ENCODE measurements at places on chromosomes 11 and 22.

- no peak for DNase-seq
Observed at GRCh38 chr22:36160499-36160942, at the start of gene APOL3. APOL3 (minus strand) TSS chr22:36160755; CDS start chr22:36149055, 11,700 bp downstream.

GRCh38 chr11:73227571-73228211 lies 9.6 kb downstream of the P2RY2 start:
- DNase-seq = no peak

DNA sequence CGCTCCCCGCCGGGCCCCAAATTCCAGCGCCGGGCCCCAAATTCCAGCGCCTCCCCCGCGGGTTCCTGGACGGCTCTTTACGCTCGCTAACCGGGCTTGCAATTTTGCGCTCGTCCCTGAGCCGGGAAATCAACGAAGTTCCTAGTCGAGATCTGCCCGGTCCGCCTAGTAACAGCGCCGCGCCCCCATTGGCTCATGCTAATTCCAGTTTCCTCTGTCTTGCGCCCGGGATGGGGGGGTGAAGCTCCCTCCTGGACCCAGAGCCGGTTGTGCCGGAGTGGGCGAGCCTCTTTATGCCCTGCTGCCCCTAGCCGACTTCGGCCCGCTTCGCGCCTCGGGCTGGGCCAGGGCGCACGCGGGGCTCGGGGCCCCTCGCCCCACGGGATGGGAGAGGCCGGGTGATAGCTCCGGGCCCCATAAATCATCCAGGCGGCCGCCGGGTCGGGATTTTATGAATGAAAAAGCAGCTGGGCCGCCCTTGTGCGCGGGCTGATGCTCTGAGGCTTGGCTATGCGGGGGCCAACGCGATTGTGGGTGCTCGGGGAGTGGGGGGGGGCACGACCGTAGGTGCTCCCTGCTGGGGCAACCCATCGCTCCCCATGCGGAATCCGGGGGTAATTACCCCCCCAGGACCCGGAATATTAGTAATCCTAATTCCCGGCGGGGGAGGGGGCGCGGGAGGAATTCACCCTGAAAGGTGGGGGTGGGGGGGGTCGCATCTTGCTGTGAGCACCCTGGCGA lies 1.8 kb upstream of the CCND1 start:
- no peak for DNase-seq

GRCh38 chr11:19890308-19890707 lies 177.7 kb downstream of the NAV2 start:
- no peak for DNase-seq

GRCh38 chr11:10878408-10879214 lies 20.8 kb upstream of the ZBED5 start:
- peak; percentile 9 for DNase-seq

DNA sequence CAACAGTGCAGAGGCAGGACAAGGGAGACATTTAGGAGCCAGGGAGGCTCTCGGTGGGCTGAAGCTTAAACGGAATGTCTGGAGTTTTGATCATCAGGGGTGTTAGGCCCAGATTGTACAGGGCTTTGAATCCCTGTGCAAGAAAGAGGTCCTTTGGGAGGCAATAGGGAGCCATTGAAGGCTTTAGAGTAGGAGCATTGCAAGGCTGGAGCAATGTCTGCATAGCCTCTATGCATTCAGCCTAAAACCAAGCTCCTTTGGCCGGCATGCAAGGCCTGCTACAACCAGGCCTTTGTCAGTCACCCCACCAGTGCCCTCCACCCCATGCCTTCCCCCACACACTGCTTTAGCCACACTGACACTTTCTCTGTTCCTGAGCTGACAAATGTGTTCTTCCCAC lies 47.4 kb upstream of the FGF3 start:
- DNase-seq = no peak

- no peak for DNase-seq
Observed at GRCh38 chr22:35645646-35646045, 2.6 kb upstream of the APOL6 start.

- no peak for DNase-seq
Observed at GRCh38 chr11:46345131-46345597, 2.1 kb upstream of the DGKZ start.

DNA sequence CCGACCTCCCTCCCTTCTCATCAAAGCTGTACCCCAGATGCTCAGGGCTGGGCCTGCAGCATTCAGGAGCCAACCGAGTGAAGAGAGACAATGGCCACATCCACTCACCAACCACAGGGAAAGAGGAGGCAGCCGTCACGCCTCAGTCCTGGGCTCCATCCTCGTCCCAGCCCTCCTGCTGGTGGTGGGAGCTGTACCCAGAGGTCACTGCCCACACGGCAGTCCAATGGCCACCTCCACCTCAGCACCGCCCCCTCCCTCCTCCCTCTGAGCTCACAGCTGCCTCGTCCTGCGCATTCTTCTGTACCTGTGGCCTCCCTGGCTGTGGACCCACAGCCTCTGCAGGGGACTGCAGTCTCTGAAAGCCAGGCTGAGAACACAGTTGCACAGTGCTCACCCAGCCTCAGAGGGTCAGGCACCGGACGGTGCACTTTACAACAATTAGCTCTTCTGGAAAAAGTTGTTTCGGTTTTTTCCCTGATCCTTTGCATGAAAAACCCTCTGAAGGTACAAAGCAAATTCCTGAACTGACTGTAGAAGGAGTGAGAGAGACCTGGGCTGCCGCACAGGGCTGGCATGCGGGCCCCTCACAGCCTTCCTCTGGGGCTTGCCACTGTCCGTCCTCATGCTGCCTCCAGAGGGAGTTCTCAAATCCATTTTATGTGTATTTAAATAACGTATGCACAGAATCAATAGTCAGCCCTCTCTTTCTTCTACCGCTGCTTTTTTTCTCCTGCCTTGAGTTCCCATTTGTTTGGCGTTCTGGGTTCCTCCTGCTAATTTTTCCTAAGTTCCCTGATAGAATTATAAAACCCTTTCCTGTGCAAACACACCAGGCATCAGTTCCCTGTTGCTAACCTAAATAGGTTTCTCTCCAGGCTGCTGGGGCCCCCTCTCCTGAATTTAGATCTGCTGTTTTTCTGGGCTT lies 52.7 kb downstream of the PHF21B start:
- DNase-seq = no peak

GRCh38 chr11:45396394-45396793 lies 110.3 kb upstream of the SYT13 start:
- DNase-seq = no peak

DNA sequence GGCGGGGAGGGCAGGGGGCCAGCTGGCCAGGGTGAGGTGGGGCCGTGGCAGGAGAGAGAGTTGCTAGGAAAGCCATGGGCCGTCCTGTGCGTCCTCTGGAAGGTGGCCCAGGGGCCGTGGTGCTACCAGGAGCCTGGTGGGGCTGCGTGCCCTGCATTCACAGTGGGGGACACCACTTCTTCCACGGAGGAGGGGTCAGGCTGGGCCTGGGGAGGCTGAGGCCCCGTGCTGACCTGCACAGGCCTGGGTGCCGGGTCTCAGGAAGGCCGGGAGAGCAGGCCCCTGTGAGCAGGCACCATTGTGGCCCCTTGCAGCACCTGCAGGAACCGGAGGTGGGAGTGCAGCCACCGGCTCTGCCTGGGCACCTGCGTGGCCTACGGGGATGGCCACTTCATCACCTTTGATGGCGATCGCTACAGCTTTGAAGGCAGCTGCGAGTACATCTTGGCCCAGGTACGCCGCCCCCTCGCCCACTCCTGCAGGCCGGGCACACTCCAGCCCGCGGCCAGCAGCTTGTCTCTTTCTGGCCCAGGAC lies 12.0 kb downstream of the MUC5B start:
- no peak for DNase-seq

DNA sequence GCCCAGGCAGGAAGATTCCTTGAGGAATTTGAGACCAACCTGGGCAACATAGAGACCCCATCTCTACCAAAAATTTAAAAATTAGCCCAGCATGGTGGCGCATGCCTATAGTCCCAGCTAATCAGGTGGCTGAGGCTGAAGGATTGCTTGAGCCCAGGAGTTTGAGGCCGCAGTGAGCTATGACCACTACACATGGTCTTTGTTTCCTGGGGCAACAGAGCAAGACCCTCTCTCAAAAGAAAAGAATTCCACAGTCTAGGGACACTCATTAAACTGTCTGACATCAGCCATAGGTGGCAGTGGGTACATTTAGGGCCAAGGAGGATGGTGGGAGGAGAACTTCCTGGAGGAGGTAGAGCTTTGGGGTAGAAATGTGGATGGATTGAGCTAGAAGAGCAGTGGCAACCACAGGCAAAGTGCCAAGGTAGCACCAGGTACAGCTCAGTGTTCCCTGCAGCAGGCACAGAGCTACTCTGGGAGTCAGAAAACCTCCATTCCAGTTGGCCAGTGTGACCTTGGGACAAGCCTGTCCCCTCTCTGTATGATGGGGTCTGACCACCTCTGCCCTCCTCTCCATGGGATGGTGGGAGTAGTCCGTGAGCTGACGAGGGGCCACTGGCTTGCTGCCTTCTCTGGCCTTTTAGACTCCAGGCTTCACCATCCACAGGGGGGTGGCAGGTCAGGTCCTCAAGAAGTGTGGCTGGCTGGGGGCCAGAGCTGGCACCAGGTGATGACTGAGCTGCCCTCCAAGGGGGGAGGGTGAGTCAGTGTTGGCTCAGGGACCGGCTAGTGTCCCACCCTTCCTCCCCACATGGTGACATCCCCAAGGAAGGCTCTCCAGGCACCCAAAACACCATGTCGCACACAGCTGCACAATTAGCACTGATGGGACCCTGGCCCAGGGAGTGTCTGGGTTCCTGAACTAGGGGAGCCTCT lies 3.7 kb upstream of the CLCF1 start:
- DNase-seq = no peak

DNA sequence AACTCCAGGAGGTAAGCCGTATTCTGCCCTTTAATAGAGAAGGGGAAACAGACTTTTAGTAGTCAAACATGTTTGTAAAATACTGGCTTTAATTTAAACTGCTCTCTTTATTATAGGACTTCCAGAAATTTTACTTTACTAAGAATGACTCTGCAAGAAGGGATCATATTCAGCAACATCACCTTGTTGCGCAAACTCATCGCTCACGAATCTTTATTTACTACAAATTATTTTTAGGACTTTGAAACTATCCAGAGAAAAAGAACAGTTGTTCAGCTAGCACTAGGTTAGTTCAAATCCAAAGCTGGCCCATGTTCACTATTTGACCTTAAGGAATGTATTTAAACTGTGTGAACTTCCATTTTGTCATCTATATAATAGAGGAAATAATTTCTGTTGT lies 498.3 kb upstream of the TENM4 start:
- DNase-seq = no peak

DNA sequence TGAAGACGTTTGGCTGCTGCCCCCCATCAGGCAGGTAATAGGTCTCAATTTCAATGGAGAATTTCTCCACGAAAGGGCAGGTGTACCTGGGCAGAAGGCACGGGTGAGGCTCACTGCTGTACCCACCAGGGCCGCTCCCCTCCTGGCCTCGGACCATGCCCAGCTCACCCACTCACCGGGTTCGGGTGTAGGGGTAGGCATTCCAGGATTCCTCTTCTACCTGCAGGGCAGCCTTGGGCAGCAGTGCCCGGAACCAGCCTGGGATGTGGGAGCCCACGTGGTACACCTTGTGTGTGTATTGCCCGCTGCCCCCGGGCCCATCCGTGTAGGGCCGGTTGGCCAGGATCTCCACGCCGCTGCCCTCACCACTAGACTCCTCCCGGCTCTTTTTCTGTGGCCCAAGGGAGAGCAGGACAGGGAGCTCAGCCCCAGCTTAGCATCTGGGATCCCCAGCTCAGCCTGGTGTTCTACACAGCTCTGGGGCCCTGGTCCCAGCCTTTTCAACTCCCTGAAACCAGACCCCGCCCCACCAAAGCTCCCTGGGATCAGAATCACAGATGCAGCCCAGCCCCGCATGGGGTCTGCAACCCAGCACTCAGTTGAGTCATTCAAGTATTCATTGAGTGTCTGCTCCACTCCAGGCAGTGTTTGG lies 2.7 kb downstream of the PITPNM1 start:
- DNase-seq = no peak

DNA sequence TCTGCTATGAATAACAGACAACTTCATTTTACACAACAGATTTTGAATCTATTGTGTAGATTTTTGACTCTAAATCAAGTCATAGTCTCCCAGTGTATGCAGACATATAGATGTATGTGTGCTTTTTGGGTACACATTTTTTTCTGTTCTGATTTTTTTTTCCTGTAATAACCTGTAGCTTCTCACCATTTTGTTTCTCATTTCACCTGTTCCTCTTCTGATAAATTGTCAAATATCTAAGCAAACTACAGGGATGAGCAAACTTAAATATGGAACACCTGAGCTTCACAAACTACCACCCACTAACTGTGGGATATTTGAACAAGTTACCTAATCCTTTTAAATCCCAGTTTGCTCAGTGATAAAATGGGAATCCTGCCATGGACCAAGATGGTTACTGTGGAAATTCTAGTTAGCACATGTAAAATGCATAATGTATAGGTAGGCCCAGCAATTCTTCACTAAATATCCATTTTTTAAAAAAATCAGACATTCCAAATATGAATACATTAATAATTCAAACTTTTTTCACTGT lies 15.7 kb downstream of the LGR4 start:
- DNase-seq = no peak

DNA sequence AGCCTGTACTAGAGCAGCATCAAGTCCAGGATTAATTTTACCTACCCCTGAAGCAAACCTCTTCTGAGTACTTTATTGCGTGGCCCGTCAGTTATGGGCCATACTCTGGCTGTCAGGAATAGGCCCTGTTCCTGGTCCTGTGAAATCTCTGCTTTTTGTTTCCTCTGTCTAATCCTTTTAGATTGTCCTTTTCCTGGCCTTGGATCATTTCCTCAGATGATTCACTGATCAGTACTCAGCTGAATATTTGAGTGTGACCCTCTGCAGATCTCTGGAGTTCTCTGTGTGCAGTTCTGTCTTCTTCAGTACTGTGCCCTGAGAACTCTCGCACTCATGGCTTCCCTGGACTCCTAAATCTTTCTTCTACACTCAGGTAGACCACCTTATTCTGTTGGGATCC lies 123.5 kb downstream of the UVRAG start:
- no peak for DNase-seq

DNA sequence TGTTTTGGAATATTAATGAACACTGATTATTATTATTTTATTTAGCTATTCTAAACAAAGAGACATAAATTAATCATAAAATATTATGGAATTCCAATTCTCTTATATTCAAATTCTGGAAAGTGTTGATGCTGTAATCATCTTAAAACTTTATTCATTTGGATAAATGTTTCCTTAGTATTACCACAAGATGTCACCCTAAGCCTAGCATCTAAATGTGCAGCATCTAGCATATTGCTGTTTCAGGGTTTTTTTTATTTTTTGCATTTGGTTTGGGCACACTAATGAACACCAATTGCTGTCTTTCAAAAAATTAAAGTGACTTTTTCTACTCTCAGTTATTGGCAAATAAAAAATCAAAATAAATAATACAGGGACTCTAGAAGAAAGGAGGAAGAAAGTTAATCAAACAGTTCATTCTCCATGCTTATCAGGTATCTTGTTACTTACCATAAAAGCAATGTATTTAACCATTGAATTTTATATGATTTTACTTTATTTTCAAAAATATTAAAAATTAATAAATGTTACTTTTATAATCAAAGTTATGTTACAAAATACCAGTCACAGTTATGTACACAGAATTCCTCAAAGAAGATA lies 31.8 kb downstream of the DLG2 start:
- no peak for DNase-seq

- DNase-seq = no peak
Observed at GRCh38 chr11:72820439-72821139, 6.4 kb downstream of the ATG16L2 start.

GRCh38 chr11:47244448-47245350 lies 3.9 kb downstream of the ACP2 start:
- DNase-seq = no peak

Measured in stimulated activated CD8-positive, alpha-beta memory T cell treated with anti-CD3 and anti-CD28 coated beads, Interleukin-12 subunit alpha, Interleukin-12 subunit beta, amount 100 ng/mL, for 1 hour (primary cell).